Heart right ventricle (tissue), 16 donors: ENCODE measurements at places on chromosomes 11 and 22. TPM values are rescaled to one million over a fixed set of nuclear protein-coding genes. Genes with fewer than 3 reads are reported as not detected.

HORMAD2 gene
- total RNA-seq, result not detected

MMP27 gene
- not detected for total RNA-seq

VSIG2 gene
- 2.2 TPM for total RNA-seq

DNAJB7 gene
- not detected for total RNA-seq

BRSK2 gene
- 0.44 TPM for total RNA-seq

POTEH gene
- not detected for total RNA-seq

LDLRAD3 gene
- 1.8 TPM for total RNA-seq

CCDC188 gene
- not detected for total RNA-seq

- no peak overlapping the region for H3K27ac ChIP-seq
- no peaks in the 10 kb centered on the region for H3K27me3 ChIP-seq
- H3K36me3 ChIP-seq, result no peaks in the 10 kb centered on the region
Measured at GRCh38 chr11:90468923-90469322, 246.1 kb upstream of the CHORDC1 start.

DNA sequence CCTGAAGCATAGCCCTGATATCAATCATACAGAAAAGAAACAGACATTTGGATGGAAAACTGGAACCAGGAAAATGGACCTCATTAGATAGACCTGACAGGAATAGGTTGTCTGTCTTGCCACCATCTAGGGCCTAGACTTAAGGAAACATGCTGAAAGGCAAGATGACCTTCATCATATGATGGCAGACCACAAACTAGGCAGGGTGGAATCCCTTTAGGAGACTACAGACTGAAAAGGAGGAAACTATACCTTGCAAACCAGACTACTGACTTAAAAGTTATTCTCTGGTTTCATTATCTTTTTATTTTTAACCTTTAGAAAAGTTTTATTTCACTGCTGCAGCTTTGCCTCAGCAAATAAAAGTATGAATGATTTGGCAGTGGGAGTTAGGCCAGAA, 20.3 kb downstream of the SBF2 start:
- no peaks in the 10 kb centered on the region for H3K27me3 ChIP-seq
- H3K4me3 ChIP-seq, result no peak overlapping the region
- no peaks in the 10 kb centered on the region for H3K4me1 ChIP-seq

DNA sequence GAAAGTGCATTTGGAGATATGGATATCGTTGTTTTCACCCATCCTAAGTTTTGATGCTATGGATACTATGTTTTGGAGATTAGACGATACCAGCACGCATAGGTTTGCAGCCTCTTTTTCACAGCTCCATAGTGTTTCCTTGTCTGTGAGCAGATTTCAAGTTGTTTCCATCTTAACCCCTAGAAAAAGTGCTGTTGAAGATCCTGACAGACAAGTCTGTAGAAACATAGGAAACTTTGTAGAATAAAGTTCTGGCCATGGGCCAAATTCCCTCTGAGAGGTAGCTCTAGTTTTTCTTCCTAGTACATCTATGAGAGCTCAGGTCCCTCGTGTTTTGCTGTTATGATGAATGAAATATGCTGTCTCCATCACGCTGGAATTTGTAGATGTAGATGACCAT, 32.4 kb downstream of the ST3GAL4 start:
- no peaks in the 10 kb centered on the region for H3K27me3 ChIP-seq
- H3K4me3 ChIP-seq, result no peak overlapping the region
- H3K36me3 ChIP-seq, result no peaks in the 10 kb centered on the region
- no peak for DNase-seq

GRCh38 chr11:2132246-2132645, 6.9 kb downstream of the IGF2 start:
- no peak overlapping the region for H3K4me3 ChIP-seq
- DNase-seq, result no peak
- peaks cover 24% of the 10 kb centered on the region for H3K27me3 ChIP-seq
- no peaks in the 10 kb centered on the region for H3K36me3 ChIP-seq

- H3K4me3 ChIP-seq, result no peak overlapping the region
- no peak for DNase-seq
- H3K27ac ChIP-seq, result no peak overlapping the region
- H3K4me1 ChIP-seq, result no peaks in the 10 kb centered on the region
Measured at GRCh38 chr22:18088825-18089568, 11.2 kb downstream of the PEX26 start.

GRCh38 chr11:112292785-112293407, 32.2 kb upstream of the PLET1 start:
- no peaks in the 10 kb centered on the region for H3K36me3 ChIP-seq
- DNase-seq, result no peak
- peak overlapping the region; percentile 79 for H3K27ac ChIP-seq

DNA sequence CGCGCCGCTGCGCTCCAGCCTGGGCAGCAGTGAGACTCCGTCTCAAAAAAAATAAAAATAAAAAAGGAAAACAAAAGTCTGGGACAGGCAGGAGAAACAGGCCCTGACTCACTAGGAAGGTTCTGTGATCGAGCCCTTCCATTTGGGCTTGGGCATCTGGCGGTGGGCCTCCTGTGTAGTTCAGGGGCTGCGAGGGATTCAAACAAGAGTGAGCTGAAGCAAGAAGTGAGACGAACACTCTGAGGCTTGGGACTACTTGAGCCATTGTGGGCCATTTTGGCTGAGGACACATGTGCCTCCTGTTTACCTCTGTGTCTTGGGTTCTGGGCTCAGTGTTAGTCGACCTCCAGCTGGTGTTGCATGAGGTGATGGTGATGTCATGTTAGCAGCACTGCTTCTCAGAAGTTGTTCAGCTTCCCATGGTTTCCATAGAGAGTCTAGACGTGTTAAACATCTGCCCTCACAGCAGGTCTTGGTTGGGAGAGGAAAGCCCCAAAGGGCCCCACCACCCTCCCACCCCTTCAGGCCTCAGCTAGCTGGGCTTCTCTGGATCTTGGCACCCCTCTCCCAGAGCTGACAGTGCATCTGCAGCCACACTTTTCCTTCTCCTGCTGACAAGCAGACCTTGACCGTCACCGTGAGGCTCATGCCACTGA, 57.8 kb downstream of the MED15 start:
- no peaks in the 10 kb centered on the region for H3K27me3 ChIP-seq
- H3K27ac ChIP-seq, result no peak overlapping the region
- no peak for DNase-seq
- peaks cover 99% of the 10 kb centered on the region for H3K36me3 ChIP-seq
- H3K4me1 ChIP-seq, result peaks cover 36% of the 10 kb centered on the region

DNA sequence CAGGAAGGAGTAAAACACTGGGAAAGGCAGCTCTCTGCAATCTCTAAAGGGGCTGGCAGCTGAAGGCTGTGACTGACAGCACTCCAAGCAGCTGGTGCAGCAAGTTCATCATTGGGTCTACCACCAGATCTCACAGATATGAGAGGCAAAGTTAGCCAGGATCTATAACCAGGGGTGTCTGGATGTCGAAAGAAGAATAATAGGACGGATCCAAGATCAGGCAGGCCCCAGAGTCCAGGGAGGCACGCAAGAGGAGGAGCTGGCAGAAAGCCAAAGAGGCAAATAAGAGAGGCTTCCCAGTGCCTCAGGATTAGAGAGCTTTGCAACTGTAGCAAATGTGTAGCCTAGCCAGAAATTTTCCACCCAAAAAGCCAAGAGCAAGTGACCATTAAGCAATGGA, 77.1 kb downstream of the RBMXL2 start:
- H3K4me3 ChIP-seq, result no peak overlapping the region
- no peaks in the 10 kb centered on the region for H3K27me3 ChIP-seq
- H3K4me1 ChIP-seq, result no peaks in the 10 kb centered on the region

DNA sequence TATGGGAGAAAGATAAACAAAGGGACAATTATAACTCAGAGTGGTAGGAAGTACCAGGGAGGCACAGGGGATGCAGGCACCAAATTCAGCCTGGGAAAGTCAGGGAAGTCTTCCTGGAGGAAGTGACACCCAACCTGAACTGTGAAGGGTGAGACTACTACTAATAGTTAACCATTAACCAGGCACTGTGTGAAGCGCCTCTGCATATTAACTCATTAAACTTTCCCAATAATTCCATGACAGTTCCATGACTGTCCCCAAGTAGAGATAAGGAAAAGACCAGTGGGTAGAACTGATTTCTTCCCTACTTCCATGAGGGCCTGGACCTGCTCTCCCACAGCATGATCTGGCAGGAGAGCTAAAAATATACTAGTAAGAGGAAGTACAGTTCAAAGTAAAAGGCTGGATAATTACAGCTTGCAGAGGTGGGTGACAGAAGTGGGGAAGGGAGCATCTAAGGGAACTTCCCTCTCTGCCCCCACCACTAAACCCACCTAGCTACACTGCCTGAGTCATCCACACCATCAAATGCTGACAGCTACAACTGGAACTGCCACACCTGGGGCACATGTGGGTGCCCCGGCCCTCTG, 4.7 kb upstream of the AP1B1 start:
- no peaks in the 10 kb centered on the region for H3K27me3 ChIP-seq
- peaks cover 18% of the 10 kb centered on the region for H3K4me1 ChIP-seq
- no peaks in the 10 kb centered on the region for H3K36me3 ChIP-seq
- H3K27ac ChIP-seq, result no peak overlapping the region

- no peaks in the 10 kb centered on the region for H3K36me3 ChIP-seq
- no peak overlapping the region for H3K4me3 ChIP-seq
- peaks cover 47% of the 10 kb centered on the region for H3K4me1 ChIP-seq
Measured at GRCh38 chr11:13341026-13341425, 63.4 kb downstream of the BMAL1 start.

DNA sequence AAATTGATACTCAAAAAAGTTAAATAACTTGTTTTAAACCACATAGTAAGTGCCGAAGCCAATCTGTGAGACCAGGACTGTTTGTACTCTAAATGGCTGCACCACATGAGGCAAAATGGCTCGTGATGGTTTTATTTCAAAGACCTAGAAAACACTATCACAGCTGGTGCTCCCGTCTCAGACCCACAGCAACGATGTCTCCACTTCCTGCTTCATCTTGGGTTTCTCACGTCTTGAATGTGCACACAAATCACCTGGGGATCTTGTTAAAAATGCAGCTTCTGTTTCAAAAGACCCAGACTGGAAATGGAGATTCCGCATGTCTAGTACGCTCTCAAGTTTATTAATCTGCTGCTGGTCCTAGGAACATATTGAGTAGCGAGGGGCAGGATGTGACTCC, 1.2 kb downstream of the CD3E start:
- H3K4me3 ChIP-seq, result no peak overlapping the region
- H3K27ac ChIP-seq, result no peak overlapping the region
- H3K36me3 ChIP-seq, result no peaks in the 10 kb centered on the region
- no peaks in the 10 kb centered on the region for H3K4me1 ChIP-seq

- no peaks in the 10 kb centered on the region for H3K27me3 ChIP-seq
- no peak overlapping the region for H3K27ac ChIP-seq
- no peak for DNase-seq
Measured at GRCh38 chr11:12524865-12525264, 147.5 kb downstream of the PARVA start.

DNA sequence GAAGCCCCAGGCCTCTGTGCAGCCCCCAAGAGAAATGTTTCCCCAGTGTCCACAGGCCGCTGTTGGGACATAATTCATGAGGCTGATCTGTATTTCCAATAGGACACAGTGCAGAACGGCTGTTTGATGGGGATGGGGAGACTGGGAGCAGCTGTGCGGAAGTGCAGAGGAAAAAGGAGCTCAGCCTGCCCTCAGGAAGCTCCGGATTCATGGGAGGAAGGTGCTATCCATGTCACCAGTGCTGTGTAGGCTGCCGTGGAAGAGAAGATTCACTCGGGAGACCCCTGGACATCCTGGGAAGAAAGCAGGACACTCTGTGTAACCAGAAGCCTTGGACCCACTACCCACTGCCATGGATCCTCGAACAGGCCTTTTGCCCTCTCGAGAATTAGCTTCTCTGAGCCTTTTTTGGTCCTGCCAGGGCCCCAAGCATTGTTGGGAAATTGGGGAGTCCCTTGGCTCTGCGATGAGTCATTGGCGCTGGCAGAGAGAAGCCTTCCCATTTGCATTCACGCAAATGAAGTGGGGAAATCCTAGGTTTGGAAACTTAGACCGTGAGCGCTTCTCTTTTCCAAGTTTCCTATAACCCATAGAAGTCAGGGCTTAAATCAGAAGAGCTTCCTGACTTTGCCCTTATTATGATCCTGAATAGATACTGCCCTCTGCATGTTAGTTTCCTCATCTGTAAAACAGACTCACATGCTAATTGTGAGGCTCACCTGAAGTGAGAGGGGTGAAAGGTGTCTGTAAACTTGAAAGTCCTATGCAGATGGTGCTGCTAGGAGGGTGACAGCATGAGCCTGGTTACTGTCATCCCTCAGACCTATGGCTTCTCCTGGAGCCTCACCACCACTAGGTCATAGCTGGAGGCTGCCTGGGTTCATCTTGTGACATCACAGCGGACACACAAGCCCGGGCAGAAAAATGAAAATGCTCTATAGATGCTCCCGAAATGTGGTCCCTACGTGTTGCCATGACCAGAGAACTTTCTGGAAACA, 229.2 kb upstream of the B3GAT1 start:
- H3K36me3 ChIP-seq, result no peaks in the 10 kb centered on the region
- H3K4me3 ChIP-seq, result no peak overlapping the region
- no peak for DNase-seq
- H3K27ac ChIP-seq, result no peak overlapping the region

- peak; percentile 58 for DNase-seq
- H3K4me1 ChIP-seq, result peaks cover 25% of the 10 kb centered on the region
- peak within 1 kb of the TSS; percentile 57 for H3K27ac ChIP-seq
- no peaks in the 10 kb centered on the region for H3K36me3 ChIP-seq
Measured at GRCh38 chr11:125062931-125063428, at the start of gene SLC37A2. Gene SLC37A2, plus strand, starts transcription at chr11:125063305. Its CDS starts 63 bp downstream, at chr11:125063368.

DNA sequence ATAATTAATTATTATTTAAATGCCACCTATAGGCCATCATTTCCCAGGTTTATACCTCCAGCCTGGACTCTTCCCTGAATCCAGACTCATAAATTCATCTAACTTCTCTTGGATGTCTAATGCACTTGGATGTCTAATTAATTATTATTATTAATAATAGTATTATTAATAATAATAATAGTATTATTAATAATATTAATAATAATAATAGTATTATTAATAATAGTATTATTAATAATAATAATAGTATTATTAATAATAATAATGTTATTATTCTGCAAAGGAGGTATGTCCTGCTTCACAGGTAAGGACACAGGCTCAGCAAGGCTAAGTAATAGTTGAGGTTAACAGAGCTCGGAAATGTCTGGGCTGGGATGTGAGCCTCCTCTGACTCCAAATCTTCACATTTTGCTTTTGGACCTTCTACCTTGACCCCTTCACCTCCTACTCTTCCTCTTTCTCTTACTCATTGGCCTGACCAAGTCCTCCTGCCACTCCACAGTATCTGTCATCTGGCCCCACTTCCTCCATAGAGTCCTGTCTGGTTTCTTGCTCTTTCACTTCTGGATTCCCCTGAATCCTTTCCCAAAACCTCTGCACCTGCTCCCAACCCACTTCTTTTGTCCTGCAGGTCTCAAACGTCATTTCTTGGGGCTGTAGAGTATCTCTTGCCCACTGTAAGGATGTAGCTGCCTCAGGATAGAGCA, 8.0 kb downstream of the RIBC2 start:
- DNase-seq, result no peak
- no peak overlapping the region for H3K27ac ChIP-seq
- H3K36me3 ChIP-seq, result no peaks in the 10 kb centered on the region
- no peaks in the 10 kb centered on the region for H3K27me3 ChIP-seq
- no peaks in the 10 kb centered on the region for H3K4me1 ChIP-seq
